Colonic mucosa (tissue), 4 donors: ENCODE measurements at places on chromosomes 4 and X.
A peak's percentile ranks its signal among the peaks of the same experiment; 100 is the strongest.

GRCh38 chrX:133640161-133641015 lies 225.1 kb upstream of the GPC4 start:
- no peak for DNase-seq

DNA sequence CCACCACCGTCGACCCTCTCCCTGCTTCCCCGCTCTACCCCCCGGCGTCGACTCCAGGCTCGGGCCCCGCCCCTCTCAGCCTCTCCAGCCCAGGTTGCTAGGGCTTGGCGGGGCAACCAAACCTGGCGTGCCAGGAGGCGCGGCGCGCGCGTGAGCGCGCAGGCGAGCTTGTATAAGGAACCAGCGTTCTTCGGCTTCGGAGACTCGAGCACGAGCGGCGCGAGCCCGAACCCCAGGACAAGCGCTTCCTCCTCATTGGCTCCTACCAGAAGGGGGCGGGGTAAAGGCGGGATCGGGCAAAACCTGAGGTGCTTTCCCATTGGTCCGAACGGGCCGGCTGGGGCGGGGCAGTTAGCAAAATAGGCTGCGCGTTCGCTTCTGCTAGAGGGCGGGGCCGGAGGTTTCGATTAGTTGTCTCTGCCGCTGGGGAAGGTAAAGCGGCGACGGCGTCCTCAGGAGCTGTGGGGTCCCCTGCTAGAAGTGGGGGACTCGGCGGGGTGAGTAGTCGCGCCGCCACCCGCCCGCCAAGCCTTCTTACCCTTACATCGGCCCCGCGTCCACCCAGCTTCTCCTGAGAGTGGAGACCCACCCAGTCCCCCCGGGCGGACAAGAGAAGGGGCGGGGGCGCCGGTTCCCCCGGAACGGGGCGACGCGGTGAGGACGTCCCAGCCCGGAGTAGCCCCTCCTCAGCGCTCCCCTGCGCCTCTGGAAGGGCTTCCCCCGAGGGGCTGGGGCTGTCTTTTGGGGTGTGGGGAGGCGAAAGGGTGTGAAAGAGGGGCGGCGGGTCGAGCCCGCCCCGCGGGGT lies at the start of gene CDKL5:
Gene CDKL5, plus strand, starts transcription at position 410 of the 805 bp plus-strand sequence. CDS start 81,489 bp downstream, outside the sequence.
- DNase-seq = peak; percentile 98

GRCh38 chr4:76737180-76737579 lies 160.8 kb downstream of the SOWAHB start:
- DNase-seq = no peak

DNA sequence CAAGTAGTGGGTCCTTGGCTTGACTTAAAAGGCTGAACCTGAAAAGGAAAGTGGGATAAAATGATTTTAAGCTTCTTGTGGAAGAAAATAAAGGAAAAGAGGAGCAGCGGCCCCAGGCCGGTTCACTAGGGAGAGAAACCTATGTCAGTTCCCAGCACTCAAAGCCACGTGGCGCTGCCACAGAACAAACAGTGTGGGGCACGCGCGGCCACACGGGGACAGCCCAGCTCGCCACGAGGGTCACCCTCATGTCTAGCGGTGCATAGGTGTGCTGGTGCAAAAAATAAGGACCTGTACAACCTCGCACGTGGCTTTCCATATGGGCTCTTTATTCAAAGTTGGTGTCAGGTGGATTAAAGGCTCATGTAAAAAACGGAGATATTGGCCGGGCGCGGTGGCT lies 17.1 kb downstream of the MSANTD1 start:
- no peak for DNase-seq

- no peak for DNase-seq
Observed at GRCh38 chr4:21134994-21135393, 434.7 kb downstream of the PACRGL start.

- no peak for DNase-seq
Observed at GRCh38 chr4:112325530-112325929, 28.4 kb downstream of the ALPK1 start.

GRCh38 chr4:12120968-12121367 lies 692.3 kb upstream of the HS3ST1 start:
- DNase-seq = no peak

DNA sequence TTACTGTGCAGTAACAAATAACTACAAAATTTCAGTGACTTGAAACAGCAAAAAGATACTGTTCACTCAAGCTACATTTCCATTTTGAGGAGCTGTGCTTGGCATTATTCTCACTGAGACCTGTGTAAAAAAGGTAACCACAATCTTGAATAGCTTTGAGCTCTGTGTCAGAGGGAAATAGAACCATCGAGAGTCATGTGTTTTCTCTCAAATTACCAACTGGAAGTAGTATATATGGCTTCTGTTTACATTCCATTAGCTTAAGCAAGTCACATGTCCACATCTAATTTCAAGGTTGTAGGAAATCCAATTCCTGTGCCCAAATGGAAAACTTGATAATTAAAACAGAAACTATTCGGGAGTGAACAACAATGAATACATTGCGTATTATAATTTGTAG lies 82.9 kb upstream of the BANK1 start:
- no peak for DNase-seq

DNA sequence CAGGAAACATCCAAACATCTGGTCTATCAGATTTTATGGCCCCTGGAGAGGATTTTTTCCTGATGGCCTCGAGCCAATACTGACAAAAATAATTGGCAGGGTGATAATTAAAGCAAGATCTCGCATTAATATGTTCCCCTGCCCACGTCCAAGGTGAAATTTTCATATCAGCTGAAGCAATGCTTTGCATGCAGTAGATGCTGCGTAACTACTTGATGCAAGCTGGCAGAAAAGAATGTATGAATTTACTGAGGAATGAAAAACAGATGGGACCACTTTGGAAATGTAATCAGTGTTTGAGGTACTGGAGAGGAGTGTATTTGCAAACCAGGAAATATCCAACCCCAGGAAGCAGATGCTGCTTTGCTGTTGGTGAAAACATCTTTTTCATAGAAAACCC lies 36.8 kb upstream of the REST start:
- DNase-seq = no peak
